Activated T-cell treated with anti-CD3 and anti-CD28 coated beads for 48 hours (primary cell): ENCODE measurements at places on chromosomes 3 and 15.

DNA sequence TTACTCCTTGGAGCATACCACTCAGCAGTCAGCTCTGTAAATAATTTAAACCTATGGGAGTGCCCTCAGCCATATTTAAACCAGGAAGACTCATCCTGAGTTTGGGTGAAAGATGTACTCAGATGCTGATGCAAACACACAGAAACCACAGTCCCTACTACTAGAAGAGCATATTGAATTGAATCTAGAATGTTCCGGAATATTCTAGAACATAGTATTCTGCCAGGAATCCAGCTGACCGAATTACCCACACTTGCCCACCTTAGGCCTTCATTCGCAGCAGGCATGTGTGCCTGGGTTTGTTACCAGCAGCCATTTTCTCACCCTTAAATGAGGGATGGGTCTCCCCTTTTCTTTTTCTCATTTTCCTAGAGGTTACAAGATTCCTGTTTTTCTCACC lies 202.4 kb upstream of the ICE2 start:
- DNase-seq, result no peak

DNA sequence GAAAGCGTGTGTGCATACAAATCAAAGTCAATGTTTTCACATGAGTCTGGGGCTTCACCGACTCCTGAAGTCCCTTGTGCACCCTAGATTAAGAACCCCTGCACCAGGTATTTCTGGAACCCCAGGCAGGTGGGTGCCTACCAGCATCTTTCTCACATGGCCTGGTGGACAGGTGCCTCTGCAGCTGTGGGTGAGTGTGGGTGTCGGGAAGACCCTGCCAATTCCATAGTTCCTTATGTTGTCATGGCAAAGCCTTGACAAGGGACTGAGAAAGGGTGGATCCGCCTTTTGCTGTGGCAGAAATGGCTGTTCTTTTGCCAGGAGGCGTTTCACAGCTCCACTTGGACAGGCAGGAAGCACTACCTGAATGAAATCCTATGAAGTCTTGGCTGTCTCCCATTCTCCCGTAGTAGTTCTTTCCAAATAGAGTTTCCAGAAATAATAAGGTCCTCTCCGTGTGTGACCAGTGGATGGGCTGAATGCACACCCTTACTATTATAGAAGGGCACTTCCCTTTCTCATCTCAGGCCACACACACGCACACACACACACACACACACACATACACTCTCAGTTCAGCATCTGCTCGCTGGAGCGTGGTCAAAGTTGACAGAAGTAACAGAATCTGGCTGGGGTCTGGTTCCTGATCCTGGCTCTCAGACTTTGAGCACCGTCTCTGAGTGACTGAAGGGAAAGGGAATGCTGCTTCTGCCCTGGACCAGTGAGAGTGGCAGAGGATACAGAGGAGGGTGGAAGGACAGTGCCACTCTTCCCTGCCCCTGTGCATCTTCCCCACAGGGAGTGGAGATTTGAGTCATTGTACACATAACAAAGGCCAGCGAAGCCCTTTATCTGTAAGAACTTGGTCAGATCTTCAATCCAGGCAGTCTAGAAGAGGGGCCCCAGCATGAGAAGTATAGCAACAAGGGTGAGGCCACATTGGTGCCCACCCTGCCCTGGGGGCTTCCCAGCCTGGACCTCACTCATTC lies 38.7 kb downstream of the PDIA5 start:
- no peak for DNase-seq

DNA sequence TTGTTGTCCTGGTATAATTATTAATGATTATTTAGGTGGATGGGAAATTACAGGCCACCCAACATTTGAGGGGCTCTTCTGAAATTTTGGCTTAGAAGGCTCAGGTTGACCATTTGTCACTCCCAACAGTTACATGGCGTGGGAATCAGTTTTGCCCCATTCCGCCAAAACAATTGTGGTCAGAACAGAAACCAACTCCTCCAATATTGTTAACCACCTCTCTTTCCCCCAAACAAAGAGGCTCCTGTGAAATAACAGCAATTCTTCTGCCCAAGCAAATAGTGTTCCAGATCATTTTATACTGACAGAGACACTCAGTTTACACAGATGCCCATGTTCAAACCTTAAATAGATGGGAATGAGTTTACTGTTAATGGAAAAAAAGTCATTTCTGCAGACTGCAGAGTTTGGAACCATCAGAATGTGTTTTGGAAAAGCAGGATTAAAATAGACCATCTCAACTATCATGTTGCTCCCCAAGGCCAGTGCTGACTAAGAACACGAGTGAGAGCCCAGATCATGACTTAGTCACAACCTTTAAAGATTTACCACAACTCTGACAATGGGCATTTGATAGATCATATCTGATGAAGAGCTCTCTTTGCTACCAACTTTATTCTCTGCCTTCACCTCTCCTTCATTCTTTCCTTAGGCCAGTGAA lies 102.1 kb downstream of the DUT start:
- no peak for DNase-seq

DNA sequence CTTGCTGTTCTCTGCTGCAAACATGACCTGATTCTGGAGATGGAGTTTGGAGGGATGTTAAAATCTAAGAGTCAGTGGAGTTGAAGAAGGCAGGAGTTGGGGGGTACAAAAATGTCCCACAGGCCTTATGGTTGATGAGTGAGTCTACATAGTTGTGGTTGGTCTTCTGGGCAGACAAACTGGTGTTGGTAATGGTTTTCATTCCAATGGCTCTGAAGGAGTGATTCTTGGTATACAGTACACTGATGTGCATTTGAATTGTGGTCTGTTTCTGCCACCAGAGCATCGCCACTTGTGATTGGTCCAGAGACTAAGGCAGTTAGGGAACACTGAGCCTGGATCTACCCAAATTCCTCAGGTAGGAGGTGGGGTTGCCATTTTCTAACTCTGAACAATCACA lies 514.1 kb upstream of the CFAP20DC start:
- no peak for DNase-seq

DNA sequence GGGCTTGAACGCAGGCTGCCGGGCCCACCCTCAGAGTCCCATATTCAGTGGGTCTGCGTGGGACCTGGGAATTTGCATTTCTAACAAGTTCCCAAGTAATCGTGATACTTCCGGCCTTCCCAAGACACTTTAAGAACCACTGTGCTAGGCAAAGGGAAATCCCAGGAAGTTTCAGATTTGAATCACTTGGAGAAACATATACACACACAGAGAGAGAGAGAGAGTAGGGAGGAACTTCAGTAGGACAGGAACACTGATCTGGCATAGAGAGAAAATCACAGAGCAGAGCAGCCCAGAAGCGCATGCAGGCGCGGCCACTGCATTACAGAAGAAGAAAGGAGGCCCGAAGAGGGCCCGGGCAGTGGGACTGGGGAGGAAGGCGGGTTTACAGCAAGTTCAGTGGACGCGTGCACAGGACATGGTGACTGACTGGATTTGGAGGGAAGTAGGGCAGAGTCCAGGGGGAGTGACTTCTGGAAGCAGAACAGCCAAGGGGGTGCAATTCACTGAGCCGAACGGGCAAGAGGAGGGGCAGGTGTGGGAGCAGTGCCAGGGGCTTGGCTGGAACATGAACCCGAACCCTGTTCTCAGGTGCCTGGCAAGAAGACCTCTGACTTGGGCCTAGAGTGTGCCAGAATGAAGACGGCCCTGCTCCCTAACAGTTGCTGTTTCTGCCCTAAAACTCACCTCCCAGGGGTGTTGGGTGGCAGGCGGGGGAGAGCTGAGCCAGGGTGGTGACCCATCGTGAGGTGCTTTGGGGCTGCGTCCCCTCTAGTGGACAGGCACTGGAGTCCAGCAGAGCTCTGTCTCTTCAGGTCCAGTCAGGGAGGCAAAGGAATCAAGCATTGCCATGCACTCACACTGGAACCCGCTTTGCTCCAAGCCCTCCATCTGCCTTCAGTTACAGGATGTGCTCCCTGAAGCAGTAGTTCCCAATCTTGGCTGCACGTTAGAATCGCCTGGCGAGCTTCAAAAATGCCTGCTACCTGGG lies 101.3 kb upstream of the HES1 start:
- DNase-seq, result no peak

DNA sequence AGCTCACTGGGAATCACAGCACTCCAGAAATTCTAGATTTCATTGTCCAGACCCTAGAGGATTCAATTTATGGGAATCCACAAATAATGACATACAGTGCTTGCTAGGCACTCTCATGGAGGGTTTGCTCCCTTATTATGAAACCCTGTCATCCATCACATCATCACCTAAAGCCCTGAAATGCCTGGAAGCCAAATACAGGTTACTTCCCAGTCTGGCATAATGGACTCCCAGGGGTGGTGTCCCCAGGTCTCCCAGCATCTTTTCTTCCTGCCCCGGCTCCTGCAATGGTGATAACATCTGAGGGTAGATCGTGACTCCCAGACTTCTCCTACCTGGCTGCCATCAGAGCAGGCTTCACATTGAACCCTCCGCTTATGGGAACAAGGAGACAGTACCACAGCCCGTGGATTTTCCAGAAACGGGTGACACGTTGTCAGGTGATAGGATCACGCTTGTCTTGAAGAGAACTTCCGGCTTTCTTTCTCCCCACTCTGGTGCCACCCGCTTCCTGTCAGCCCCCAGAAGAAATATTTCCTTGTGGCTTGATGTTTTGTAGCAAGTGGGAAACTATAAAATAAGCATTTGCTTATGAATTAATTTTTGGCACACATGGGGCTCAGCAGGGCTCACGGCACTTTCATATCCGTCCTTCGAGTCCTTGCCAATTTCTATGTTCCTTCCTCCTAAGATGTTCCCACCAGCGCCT lies 238.7 kb upstream of the BHLHE40 start:
- no peak for DNase-seq
